ENCODE measurements at places on chromosomes 5 and 9.

DNA sequence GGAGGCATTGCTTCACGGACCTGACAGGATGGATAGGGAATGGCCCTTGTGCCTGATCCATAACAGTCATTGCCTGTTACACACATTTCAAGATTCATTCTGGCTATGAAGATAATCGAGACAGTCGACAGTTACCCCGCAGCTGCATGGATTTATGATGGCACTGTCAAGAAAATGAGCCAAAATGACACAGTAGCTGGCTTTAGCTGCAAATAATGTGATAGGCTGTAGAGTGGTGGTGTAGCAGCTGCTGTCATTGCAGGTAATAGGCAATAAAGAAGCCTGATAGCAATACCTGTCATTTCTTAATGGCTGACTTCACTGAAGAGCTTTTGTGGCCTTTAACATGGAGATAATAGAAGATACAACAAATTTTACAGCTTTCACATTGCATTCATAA lies 1085.2 kb upstream of the ARRDC3 start:
- no peak for DNase-seq

- no peak for DNase-seq
Measured at GRCh38 chr9:126700903-126701812, 87.4 kb downstream of the LMX1B start.

DNA sequence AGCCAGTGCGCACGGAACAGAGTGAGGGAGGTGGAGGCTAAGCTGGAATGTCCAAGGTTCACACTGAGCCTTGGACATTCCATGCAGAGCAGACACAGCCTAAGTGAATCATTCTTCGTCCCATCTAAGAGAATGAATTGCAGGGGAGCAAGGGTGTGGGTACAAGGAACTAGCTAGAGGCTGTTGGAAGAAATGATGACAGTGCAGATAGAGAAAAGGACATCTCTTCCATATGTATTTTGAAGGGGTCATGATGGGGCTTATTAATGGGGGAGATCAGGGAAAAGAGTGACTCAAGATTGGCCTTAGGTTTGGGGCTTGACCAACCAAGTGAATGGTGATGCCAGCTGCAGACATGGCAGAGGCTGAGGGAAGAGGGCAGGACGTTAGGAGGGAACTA lies 59.2 kb downstream of the MTX3 start:
- DNase-seq, result no peak

DNA sequence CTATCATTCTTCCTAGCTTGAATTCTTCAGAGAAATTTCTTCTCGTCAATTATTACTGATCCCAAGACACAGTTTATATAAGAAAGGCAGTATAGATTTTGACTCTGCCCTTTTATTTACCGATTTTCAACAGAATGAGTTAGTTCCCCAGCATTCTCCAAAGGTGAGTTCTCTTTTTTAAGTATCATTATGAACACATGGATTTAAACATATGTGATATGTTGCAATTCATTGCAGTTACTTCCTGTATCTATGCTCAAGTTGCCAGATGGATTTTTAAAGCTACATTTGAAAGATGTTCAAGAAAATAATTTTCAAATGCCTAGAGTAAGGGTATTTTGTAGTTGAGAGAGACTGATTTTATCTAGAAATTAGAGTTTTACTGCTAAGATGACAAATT lies 8.4 kb downstream of the WDR41 start:
- no peak for DNase-seq

- DNase-seq, result no peak
Measured at GRCh38 chr5:89055015-89055694, 172.2 kb upstream of the MEF2C start.

DNA sequence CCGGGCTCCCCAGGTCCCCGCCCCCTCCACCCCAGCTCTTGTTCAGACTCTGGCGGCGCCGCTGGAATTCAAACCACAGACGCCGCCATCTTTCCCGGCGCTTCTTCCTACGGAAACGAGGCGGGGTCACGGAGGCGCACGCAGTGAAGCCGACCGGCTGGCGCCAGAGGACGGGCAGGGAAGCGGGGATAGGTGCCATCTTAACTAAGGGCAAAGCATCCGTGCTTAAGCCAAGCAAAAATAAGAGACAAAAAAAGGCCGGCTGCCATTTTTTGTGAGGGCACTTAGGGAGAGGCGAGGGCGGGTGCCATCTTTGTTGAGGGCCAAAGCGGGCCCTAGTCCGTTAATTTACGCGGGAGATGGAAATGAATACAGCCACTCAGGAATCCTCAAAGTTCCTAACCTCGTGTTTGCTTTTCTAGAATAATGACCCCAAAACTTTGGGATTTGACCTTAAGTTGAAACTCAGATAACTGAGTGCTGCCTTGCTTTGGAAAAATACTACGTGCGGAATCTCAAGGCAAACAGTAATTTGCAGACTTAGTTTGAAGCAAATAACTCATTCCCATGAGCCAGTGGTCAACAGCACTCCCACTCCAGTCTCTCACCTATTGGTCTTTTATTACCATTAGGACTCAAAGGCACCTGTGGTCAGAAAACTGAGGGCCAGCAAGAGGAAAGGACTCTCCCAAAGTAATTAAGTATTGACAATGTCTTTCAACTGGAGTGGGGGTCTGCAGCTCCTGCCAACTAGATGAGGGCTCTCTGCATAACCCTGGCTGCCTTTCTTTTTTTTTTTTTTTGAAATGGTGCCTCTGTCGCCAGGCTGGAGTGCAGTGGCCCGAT lies at the start of gene CDK5RAP2:
TSS of gene CDK5RAP2 (minus strand) at position 117 of the 846 bp plus-strand sequence. CDS start 189 bp downstream, outside the sequence.
- DNase-seq, result peak; percentile 96

GRCh38 chr5:112492291-112492690 lies 73.2 kb upstream of the EPB41L4A start:
- peak; percentile 50 for DNase-seq

DNA sequence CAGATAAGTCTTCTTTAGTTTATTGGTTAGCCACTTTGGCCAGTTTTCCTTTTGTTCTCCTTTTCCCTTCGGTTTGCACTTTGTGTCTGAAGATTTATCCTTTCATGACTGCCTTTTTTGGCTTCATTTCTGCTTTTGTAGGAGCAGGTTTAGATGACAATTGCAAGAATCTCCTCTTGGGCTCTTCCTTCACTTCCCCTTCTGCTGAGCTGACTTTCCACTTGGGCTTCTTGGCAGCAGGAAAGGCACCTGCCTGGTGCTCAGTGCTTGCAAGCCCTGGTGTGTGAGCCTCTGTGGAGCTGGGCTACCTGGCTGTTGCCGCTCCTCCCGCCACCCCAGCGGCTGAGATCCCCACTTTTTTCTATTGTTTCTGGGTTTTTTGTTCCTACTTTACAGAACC lies 7.3 kb downstream of the CCDC112 start:
- DNase-seq, result no peak

GRCh38 chr9:137825324-137825989 lies 52.1 kb upstream of the CACNA1B start:
- no peak for DNase-seq

- no peak for DNase-seq
Measured at GRCh38 chr9:15400281-15400941, 22.3 kb upstream of the SNAPC3 start.

DNA sequence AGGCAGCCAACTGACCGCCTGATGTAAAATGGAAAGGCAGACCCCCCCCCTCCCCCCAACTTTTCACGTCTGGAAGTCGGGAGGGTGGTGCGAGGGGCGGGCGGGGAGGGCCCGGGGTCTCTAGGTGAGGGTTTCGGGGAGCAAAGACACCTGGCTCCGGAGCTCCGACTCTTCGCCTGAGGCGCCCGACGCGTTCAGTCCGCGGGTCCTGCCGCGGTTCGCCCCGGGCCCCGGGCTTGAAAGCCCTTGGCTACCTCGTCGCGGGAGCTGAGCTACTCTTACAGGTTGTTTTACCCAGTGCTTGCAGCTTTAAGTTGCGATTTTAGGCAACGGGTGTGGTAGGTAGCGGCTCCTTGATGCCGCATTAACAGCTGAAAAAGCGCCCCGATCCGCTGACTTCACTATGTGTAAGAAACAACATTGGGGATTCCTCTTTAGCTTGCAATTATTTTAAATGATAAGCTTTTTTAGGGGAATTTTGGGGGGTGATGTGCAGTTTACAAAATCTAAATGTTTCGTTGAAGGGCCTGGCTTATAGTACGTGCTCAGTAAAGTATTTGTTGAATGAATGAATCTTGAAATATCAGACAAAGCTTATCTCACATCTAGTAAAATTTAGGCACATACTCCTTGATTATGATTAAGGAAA lies 722 bp downstream of the CDC42SE2 start:
- DNase-seq, result peak; percentile 20

- DNase-seq, result no peak
Measured at GRCh38 chr5:31944684-31945445, 229.3 kb downstream of the GOLPH3 start.

- DNase-seq, result no peak
Measured at GRCh38 chr5:19927919-19928318, 60.1 kb downstream of the CDH18 start.

DNA sequence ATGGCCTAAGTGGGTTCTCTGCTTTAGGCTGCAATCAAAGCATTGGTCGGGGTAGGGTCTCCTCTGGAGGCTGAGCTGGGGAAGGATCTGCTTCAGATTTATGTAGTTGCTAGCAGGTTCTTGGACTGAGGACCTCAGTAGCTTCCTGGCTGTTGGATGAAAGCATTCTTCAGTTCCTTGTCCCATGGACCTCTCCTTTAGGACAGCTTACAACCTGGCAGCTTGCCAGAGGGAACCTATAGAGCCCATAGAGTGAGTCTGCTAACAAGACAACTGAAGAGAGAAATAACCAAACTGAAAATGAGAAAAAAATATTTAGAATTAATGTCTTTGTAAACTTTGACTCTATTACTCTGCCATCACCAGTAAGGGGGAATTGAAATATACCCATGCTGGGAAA lies 12.4 kb downstream of the MRPS30 start:
- DNase-seq, result no peak

GRCh38 chr5:89281766-89282553 lies 399.0 kb upstream of the MEF2C start:
- DNase-seq, result no peak

DNA sequence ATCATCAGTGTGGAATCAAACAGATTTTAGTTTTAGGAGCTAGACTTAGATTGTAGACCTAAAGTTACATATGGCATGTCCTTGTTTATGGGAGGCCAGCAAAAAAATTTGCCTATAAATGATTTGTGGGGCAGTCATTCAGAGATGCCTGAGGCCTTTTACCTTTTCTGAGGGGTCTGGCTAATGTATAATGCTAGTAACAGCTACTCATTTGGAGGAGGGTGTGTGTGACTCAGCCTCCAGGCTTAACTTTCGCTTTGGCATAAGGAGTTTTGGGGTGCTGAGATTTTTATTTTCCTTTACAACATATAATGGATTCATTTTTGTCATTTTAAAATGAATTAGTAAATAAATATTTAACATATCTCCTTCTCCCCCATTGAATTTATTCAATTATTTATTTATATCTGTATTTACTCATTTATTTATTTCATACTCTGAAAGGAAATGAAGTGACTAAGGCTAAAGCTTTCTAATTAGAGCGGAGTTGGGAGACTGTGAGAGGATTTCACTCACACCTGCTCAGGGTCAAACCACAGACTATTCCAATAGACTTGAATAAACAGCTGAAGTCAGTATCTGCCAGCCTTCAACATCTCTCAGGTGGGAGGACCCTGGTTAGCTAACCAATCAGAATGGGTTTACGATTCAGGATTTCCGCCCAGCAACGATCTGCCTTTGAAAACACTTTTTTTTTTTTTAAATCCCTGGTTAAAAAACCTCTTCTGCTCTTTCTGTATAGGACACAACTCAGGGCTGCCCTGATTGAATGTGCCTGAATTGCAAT lies 487.5 kb upstream of the SGCD start:
- DNase-seq, result peak; percentile 1

GRCh38 chr9:132975961-132976360 lies 2.5 kb upstream of the GFI1B start:
- no peak for DNase-seq

GRCh38 chr5:61516946-61517345 lies 184.9 kb downstream of the ZSWIM6 start:
- no peak for DNase-seq

DNA sequence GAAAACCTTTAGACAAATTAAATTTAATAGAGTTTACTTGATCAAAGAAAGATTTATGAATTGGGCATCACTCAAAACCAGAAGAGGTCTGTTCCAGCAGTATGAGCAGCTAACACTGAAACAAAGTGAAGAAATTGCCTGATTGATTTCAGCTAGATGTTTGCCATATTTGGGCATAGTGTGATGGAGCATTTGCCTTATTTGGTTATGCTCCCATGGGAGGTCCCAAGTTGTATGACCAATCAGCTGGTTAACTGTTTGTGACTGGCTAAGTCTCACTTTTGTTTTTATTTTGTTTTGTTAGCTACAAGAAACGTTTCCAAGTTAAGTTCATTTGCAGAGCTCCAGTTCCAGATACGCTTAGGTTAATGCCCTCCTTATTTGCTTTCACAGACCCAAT lies 53.3 kb upstream of the LMNB1 start:
- DNase-seq, result peak; percentile 20

- no peak for DNase-seq
Measured at GRCh38 chr5:156893517-156893916, 43.4 kb downstream of the PPP1R2B start.

DNA sequence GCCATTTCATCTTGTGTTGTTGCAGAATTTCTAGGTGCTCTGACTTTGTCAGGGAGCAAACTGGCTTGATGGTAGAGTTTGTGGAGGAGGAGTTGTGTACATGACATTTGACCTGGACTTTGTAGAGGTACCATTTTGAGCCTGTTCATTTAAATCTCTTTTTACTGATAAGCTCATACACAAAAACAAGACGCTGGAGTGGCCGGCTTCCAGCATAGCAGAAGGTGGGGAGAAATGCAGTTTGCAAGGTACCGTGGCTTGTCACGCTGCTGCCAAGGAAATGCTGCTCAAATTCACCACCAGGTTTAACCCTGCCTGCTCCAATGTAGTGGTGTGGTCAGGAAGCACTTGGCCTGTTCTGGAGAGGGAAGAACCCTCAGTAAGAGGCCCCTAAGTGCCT lies 18.9 kb upstream of the IQGAP2 start:
- no peak for DNase-seq

DNA sequence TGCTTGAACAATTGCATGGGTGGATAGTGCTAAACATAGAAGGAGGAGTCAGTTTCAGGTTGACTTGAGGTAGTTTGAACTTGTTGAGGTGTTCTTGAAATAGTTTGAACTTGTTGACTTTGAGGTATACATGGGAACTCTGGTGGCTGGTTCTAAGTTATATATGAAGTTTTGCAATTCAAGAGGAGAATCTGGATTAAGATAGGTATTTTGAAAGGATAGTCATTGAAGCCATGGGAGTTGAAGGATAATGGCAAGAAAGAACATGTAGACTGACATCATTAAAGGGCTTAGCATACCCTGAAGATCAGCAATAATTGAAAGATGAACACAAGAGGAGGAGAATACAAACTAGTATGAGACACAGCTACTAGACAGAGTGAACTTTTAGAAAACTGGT lies 181.9 kb upstream of the MRPS30 start:
- DNase-seq, result no peak

GRCh38 chr5:130868186-130868840 lies 296.7 kb downstream of the HINT1 start:
- DNase-seq, result no peak

- DNase-seq, result no peak
Measured at GRCh38 chr5:141532726-141533125, 43.8 kb downstream of the PCDHGC5 start.

- peak; percentile 22 for DNase-seq
Measured at GRCh38 chr5:175457466-175457865, 13.5 kb upstream of the DRD1 start.
